Tibial nerve (tissue), 4 donors: ENCODE measurements at places on chromosomes 7 and 10. TPM values are rescaled to one million over a fixed set of nuclear protein-coding genes. Genes with fewer than 3 reads are reported as not detected.

Gene PKD2L1
- not detected for total RNA-seq

GRCh38 chr7:112080441-112080840, 125.8 kb downstream of the DOCK4 start:
- no peak for DNase-seq

Gene ZPBP
- total RNA-seq = not detected

Gene CRYGN
- 0.87 TPM for total RNA-seq

- DNase-seq = no peak
Observed at GRCh38 chr10:6474871-6475270, 105.2 kb downstream of the PRKCQ start.

GRCh38 chr10:4978870-4979269, 15.7 kb downstream of the AKR1C1 start:
- no peak for DNase-seq

Gene LRRD1
- total RNA-seq = 0.39 TPM

Gene LRRC61
- 9.6 TPM for total RNA-seq

Gene PRLHR
- not detected for total RNA-seq

DNA sequence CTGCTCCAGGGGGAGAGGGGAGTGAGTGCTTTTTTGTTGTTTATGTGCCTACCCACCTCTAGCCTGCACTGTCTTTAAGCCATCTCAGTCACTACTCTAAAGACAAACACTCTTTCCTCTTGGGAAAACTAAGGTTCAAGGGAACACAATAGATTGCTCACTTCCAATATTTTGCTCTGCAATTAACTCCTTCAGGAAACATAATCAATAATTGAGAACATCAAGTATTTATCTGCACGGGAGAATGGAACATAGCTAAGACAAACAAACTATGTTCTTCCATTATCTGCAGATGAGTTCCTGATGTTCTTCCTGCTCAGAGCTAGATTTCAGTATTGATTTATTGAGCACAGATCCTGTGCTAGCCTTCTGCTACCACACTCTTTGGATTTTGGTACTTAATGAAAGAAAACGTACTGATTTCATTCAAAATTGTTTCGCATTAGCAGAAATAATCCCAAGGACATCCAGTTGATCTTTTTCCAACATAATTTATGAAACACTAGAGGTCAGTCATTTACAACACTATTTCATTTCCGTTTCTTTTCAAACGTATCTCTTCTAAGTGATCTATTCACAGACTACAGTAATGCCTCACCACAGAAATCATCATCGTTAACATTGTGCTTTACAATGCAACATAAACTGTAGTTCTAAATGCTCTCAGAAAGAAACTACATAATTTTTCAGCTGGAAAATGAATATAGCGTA, 8.3 kb downstream of the NEBL start:
- DNase-seq = no peak

DNA sequence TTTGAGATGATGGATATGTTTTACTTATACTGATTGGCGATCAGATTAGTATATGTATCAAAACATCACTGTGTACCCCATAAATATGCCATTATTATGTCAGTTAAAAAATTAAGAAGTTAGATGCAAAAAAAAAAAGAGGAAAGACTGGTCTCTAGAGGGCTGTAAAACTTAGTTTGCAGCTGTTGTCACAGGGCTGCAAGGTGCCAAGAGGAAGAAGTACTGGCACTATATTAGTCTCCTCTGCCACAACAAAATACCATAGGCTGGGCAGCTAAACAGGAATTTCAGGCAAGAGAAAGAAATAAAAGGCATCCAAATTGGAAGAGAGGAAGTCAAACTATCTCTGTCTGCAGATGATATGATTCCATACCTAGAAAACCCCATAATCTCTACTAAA, 177.8 kb upstream of the PLPP4 start:
- DNase-seq = no peak

GRCh38 chr10:102117391-102118159, 2.6 kb downstream of the LDB1 start:
- DNase-seq = peak; percentile 77

DNA sequence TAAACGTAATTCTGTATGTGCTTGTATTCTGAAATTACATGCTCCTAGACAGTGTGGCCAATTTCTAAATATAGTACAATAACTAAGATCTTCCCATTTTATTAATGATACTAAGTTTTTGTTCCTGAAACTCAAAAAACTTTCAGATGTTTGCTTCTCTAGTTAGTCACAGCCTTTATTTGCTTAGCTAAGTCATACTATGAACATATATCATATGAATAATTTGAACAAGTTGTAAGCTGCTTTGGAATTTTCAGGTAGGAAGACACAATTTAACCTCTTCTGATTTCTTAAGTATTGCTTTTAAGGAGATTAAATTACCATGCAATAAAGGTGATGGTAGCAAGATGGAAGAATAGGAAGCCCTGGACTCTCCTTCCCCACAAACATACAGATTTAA, 148.7 kb downstream of the AMPH start:
- DNase-seq = no peak

Gene GJD4
- total RNA-seq = not detected

DNA sequence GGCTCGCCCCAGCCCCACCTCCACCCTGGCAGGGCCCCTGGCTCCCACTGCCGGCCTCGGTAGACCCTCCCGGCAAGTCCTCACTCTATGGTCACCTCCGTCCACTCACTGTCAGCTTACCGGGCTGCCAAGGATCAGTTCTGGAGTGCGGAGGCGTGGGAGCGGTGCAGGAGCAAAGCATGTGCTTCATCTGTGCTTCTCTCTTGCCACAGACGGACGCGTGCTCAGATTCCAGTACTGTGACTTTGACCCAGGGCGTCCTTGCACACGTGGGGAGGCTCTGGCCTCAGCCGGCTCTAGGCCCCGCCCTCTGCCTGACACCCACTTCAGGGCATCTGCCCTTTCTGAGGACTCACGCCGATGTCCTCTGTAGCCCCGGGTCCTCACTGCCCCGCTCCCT, 547.5 kb upstream of the FOXK1 start:
- DNase-seq = no peak

- DNase-seq = no peak
Observed at GRCh38 chr7:12494687-12495024, 75.9 kb upstream of the SCIN start.

- DNase-seq = no peak
Observed at GRCh38 chr7:120053390-120053961, 219.5 kb upstream of the KCND2 start.

DNA sequence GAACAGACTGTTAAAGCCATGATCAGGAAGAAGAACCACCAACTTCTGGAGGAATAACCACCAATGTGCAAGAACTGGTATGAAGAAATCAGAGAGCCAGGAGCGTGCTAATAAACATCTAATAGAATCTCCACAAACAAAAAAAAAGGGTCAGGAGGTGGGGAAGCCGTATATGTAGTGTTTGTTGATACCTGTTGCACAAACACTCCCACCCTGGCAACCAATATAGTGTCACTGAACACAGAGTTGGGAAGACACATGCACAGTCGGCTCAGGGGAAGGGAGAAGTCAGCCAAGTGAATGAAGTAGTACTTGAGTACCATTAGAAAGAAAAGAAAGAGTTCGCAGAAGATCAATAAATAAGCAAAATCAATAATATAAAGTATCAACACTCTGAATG, 400.1 kb downstream of the PARD3 start:
- DNase-seq = no peak

DNA sequence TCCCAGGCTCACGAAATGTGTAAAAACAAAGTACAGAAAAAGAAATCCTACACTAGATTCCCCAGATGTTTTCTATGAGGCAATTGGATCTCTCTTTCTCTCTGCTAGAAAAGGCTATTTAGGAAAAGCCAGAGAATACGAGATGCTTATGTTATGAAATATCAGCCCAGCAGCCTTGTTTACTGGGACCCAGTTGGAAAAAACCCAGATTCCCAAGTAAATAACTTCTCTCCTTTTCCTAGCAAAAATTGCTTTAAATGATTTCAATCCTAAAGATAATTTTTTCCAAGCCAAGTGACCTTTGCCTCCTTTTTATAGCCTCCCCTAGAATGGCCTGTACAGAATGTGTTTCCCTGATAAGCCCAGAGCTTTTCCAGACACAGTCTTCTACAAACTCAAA, 199.3 kb downstream of the PLXNA4 start:
- no peak for DNase-seq

GRCh38 chr10:69734797-69735468, 66.8 kb upstream of the COL13A1 start:
- no peak for DNase-seq

- DNase-seq = no peak
Observed at GRCh38 chr7:23232966-23233365, 13.6 kb upstream of the GPNMB start.

Gene PODXL
- 35.7 TPM for total RNA-seq

DNA sequence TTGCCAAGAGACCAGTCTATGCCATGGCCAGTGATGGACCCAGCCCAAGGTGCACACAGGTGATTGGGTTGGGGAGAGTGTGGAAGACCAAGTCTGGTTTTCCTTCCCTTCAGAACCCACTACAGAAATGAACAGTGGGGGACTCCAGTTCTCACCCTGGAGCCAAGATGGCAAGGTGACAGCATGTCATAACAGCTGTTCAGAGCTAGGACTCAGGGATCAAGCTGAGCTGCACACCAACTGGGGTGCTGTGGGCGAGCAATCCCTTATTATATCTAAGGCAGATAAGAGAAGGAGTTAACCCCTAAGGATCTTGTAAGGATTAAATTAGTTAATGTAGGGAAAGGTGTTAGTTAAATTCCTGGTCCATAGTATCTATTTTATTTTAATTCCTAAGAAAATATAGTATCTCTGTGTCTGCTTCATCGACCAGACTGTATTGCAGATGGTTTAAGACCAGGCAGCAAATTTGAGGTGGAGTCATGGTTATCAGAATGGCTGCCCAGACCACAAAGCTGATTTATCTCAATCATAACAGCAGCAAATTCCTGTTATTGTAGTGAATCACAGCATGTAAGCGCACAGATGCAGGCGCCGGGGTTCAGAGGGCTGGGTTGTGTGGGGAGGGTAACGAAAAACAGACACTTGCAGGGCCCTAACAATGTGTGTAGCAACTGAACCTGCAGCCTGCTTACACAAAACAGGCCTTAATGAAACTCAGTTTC, 208.7 kb upstream of the ZNF32 start:
- no peak for DNase-seq

DNA sequence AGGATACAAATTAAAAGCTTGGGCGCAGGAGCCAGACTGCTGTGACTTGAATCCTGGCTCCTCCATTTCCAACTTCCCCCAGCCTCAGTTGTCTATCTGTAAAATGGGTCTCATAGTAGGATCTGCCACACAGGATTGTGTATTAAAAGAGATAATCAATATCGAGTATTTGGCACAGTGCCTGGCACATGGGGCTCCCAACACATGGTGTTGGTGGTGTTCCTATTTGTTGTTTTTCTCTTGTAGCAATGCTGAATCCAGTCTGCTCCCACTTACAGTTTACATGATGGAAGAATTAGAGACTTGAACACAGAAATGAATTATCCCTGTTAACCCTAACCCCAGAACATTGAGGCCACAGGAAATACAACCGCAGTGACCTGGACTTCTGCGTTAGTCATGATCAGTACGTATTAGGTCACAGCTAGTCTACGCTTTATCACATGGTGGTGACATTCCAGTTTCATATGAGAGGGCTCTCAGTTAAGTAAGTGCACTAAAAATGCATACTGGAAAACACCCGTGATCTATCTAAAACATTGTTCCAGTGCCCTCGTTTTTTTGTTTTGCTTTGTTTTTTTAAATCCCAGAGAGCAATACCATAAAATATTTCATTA, 169.5 kb upstream of the KLF14 start:
- DNase-seq = no peak

Gene NKX2-3
- not detected for total RNA-seq

DNA sequence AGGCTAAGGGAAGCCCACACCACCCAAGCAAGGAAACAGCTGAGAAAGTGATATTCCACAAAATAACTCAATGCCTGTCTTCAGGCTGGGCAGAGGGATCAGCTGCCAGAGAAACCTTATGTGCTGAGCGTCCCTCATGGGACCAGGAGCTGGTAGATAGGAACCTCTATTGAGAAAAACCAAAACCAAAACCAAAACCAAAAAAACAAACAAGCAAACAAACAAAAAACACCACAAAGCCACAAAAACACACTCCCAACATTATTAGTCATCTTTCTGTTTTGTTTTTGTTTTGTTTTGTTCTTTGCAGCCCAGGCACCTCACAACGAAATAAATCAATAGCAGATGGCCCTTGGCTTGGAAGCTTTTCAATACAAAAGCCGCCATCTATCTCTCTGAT, 760.8 kb upstream of the CELF2 start:
- DNase-seq = no peak

DNA sequence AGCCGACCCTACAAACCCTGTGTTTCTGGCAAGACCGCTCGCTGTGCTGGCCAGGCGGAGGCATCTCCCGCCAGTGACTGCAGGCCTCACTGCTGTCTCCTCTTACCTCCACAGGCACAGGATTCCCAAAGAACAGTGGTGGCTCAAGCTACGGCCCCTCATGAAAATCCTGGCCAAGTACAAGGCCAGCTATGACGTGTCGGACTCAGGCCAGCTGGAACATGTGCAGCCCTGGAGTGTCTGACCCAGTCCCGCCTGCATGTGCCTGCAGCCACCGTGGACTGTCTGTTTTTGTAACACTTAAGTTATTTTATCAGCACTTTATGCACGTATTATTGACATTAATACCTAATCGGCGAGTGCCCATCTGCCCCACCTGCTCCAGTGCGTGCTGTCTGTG, 36.2 kb downstream of the PITRM1 start:
- no peak for DNase-seq

Gene ZNF777
- 7.5 TPM for total RNA-seq

Gene SP8
- not detected for total RNA-seq

- DNase-seq = no peak
Observed at GRCh38 chr10:3429676-3430075, 257.1 kb upstream of the PITRM1 start.

DNA sequence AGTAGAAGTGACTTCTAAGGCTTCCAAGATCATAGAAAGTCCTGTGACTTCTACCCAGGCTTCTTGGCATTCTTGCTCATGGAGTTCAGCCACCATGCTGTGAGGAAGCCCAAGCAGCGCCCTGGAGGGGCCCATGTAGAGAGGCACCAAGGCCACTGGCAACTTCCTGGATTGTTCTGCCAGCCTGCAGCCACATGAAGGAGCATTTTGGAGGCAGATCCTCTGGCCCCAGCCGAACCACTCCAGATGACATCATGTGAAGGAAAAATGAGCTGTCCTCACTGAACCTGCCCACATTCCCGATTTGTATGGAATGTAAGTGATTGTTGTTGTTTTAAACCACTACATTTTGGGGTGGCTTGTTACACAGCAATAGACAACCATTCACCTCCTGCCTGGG, 51.5 kb upstream of the MNX1 start:
- no peak for DNase-seq

Gene PON1
- not detected for total RNA-seq

- DNase-seq = no peak
Observed at GRCh38 chr7:24517166-24517565, 56.1 kb upstream of the PALS2 start.

GRCh38 chr10:17029581-17030271, 99.9 kb downstream of the CUBN start:
- peak; percentile 43 for DNase-seq
